ENCODE measurements at places on chromosomes 13 and 19.

DNA sequence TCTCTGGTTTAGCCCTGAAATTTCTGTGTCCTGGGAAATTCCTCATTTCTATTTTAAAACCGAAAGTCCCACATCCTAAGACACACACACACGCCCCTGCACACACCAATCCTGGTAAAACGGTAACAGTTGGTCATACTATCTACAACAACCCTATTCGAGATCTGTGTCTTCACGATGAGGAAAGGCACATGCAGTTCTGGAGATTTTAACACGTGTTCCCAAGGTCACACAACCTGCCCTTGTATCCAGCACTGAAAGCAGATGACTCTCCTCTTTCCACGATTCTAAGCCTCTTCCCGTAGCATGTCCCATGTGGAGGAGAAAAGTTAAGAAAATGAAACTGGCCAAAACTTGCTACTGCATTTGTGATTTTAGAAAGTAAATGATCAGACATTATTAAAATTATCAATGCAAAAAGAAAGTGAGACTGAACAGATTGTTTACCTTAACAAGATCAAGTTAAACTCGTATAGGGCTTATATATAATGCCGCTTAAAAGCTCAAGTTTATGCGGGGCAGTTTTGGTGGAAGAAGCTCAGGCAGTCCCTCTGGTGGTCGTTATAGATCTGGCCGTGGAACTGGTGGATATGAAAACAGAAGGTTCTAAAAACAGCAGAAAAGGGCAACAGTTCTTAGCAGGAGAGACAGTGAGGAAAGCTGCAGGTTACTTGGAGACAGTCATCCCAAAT, 32.7 kb downstream of the VSTM1 start:
- DNase-seq = no peak

- DNase-seq = no peak
Observed at GRCh38 chr19:47417746-47418691, 1.3 kb downstream of the MEIS3 start.

- no peak for DNase-seq
Observed at GRCh38 chr19:33432015-33432414, 58.5 kb downstream of the CEBPG start.

- DNase-seq = no peak
Observed at GRCh38 chr13:101817898-101818297, 365.4 kb downstream of the ITGBL1 start.

DNA sequence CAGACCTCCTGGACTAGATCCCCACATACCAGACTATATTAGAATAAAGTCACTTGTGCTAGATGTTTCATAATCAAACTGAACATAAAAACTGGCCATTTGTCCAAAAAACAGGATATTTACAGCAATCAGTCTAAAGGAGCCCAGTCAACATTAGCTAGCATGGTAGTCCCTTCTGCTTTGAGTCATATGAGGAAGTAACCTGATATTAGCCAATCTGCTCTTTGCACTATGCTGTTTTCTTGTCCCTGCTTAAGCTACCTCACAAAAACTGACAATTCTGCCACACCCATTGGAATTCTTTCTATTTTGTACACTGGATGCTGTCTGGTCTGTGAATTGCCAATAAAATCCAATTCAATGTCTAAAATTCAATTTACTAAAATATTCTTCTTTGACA, 1824.2 kb downstream of the OLFM4 start:
- DNase-seq = no peak

DNA sequence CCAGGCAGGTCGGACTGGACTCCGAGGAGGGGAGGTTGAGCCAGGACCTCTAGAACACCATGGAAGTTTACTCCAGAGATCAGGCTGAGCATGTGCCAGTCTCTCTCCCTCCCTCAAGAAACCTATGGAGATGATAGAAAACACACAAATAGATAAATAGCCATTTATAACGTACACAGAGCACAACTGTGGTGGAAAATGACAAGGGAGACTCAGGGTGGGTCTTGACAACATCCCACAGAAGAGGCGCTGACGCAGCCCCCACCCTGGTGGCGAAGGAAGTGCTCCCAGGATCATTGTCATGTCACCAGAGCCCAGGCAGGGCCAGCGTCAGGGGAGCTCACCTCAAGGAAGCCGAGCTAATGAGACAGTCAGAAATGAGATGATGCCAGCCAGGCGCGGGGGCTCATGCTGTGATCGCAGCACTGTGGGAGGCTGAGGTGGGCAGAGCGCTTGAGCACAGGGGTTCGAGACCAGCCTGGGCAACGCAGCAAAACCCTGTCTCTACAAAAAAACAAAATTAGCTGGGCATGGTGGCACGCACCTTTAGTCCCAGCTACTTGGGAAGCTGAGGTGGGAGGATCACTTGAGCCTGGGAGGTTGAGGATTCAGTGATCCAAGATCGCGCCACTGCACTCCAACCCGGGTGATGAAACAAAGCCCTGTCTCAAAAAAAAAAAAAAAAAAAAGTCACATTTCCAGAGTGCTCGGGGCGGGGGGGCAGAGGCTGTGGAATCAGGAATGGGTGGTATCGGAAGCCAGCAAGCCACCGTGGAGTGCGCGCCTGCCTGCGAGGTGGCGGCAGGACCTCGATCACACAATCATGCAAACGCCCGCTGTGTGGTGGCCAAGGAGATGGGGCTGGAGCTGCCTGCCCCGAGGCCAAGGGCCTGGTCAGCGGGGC, 178.4 kb downstream of the KDM4B start:
- no peak for DNase-seq

DNA sequence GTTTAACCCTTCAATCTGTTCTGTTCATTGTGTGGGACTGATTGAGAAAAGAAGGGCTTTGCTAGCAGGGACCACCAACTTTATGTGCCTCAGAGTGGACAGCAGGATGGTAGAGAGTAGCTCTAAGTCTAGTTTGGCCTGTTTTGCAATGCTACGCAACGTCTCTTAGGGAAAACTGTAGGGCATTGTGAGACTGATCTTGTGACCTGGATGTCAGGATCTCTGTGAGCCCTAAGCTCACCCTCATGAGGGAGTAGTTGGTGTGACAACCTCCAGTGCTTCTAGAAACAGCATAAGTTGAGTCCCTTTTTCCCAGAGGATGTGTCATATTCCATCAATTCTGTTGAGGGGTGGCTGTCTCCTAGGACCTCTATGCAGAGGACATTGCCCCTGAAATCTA, 9.5 kb upstream of the ZNF543 start:
- no peak for DNase-seq

DNA sequence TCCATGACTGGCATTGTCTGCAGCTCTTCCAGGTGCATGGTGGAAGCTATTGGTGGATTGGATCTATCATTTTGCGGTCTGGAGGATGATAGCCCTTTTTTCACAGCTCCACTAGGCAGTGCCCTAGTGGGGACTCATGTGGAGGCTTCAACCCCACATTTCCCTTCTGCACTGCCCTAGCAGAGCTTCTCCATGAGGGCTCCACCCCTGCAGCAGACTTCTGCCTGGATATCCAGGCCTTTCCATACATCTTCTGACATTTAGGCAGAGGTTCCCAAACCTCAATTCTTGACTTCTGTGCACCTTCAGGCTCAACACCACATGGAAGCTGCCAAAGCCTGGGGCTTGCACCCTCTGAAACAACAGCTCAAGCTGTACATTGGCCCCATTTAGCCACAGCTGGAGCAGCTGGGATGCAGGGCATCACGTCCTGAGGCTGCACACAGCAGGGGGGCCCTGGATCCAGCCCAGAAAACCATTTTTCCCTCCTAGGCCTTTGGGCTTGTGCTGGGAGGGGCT, 800.2 kb upstream of the MIR17HG start:
- no peak for DNase-seq

- DNase-seq = no peak
Observed at GRCh38 chr19:47157431-47158321, 27.0 kb downstream of the SAE1 start.

DNA sequence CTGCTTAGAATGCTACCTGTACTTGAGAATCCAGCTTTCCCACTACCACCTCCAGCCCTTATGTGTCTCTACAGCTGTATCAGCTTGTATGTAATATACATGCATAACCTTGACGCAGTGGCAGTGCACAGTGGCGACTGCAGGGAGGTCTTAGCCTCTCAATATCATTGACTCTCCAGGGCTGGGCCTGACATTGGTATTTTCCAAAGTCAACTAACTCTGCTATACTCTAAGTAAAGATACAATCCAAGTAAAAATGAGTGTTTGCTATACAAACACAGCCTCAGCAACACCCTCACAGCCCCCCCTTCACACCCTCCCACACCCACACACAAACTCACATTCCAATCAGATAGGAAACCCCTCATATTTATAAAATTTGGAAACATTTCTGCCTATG, 6.7 kb upstream of the UBL3 start:
- no peak for DNase-seq

DNA sequence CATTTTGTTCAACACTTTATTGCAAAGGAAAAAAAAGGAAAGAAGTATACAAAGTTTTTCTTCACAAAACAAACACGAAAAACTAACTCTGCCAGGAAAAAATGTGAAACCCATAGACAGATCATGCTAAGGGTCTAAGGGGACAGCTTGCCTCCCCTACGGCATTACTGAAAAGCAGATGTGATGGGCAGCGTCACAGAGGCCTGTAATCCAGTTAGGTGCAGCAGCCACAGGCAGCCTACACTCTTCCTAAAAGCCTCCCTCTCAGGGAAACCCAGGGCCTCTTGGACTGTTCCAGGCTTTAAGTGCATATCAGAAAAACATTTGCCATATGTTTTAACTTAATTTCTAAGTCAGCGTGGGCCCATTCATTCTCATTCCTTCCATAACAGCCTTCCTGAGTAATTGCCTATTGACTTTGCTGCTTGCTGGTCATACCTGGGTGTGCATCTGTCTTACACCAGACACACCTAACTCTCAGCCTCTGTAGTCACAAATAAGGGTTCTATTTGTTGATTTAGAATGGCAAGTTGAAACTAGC, 135.7 kb upstream of the SERP2 start:
- no peak for DNase-seq

GRCh38 chr19:16736709-16737108, 17.1 kb downstream of the NWD1 start:
- DNase-seq = no peak

- no peak for DNase-seq
Observed at GRCh38 chr13:58994077-58994476, 1169.7 kb downstream of the DIAPH3 start.

- no peak for DNase-seq
Observed at GRCh38 chr19:41540041-41540695, 35.8 kb upstream of the CEACAM21 start.

DNA sequence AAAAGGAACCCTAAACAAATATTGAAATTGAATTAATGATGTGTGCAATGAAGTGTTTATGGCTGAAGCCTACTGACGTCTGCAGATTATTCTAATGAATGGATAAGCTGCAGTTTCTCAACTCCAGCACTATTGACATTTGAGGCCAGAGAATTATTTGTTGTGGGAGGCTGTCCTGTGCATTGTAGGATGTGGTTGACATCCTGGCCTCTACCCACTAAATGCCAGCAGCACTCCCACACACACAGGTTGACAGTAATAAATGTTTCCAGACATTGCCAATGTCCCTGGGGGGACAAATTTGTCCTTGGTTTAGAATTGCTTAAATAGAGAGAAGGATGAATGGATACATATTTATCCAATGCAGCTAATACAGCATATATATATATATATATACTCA, 19.2 kb upstream of the MYH14 start:
- no peak for DNase-seq

DNA sequence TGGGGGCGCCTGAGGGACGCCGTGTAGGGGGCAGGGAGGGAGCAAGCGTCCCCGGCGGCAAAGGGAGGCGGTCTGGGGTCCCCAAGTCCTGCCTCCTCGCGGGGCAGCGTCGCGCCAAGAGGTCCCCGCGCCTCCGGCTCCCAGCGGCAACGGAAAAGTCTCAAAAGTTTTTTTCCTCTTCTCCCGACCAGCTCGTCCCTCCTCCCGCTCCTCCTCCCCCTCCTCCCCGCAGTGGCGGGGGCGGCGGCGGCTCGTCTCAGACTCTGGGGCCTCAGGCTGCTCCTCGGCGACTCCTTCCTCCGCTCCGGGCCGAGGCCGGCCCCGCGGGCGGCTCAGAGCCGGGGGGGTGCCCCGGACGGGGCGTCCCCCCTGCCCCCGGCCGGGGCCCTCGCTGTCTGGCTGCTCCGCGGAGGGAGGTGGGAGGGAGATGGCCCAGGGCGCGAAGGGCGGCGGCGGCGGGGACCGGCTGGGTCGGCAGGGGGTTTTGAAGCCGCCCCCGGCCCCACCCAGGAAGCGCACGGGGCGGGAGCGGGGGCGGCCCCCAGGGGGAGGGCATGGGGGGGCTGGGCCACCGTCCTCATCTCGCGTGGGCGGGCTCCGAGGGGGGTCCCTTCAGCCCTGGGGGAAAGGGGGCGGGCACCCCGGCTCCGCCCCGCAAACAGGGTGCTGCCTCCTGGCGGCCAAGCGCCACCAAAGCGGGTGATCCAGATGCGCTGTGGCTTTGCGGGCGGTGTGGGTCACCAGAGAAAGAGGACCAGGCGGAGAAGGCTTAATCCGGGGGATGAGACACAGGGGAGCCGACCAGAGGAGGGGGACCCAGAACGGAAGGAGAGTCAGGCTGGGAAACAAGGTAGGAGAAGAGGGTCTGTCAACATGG, at the start of gene TGFB1:
Gene TGFB1, minus strand, starts transcription at position 457 of the 877 bp plus-strand sequence. CDS start 878 bp downstream, outside the sequence.
- DNase-seq = peak; percentile 89

GRCh38 chr13:88281841-88282240, 610.7 kb downstream of the SLITRK5 start:
- DNase-seq = no peak

GRCh38 chr19:18422530-18423191, 3.5 kb downstream of the SSBP4 start:
- DNase-seq = no peak

DNA sequence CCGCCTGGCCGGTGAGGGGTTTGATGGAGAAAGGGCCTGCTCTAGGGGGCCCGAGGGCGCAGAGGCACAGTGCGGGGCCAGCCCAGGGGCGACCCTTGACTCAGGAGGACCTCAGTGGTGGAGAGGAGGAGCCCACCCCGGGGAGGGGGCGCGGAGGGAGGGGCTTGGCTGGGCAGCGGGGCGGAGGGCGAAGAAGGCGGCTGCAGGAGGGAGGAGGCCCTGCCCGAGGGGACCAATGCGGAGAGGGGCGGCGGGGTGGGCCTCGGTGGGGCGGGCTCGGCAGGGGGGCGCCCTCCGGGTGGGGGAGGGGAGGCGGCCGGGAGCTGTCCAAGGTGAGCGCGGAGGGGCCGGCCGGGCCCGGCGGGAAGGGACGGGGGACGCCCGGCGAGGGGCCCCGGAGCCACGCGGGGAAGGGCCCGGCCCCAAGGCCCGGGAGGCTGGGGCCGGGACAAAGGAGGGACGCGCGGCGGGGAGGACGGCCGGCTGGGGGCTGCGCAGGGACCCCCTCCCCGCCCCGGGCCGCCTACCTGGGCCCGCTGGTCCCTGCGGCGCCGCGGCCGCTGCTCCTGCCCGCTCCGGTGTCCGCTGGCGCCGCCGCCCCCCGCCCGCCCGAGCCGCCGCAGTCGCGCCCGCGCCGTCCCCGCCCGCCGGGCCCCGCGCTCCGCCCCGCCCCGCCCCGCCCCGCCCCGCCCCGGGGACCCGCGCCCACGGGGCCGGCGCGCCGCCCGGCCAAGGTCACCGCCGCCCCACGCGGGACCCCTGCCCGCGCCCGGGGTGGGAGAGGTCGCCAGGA, at the start of gene DIRAS1:
Gene DIRAS1, minus strand, starts transcription at position 596 of the 793 bp plus-strand sequence. CDS start 3,566 bp downstream, outside the sequence.
- no peak for DNase-seq
